ENCODE measurements at places on chromosomes 13 and 19.

- no peak for DNase-seq
Observed at GRCh38 chr19:40621966-40622772, 21.0 kb downstream of the LTBP4 start.

DNA sequence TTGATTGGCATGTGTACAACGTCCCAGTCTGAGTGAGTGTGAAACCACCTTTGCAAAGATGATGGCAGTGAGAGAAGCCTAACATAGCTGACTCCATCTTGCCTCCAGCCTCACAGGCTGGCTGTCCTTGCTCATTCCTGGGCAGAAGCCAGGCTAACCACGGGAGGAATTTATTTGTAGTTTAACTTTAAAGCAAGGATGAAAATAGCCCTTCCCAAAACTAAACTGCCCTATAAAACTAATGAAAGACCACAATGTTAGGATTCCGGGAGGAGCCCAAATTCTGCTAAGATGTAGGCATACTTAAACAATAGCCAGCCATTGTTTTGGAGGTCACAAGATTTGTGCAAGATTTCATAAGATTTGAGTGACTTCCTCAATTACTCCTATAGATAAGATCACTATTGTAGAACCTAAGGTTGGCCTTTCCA is 96.6 kb upstream of the LSM14A start:
- DNase-seq: no peak

GRCh38 chr19:33558856-33559255 is 37.3 kb upstream of the PEPD start:
- DNase-seq: peak; percentile 63

DNA sequence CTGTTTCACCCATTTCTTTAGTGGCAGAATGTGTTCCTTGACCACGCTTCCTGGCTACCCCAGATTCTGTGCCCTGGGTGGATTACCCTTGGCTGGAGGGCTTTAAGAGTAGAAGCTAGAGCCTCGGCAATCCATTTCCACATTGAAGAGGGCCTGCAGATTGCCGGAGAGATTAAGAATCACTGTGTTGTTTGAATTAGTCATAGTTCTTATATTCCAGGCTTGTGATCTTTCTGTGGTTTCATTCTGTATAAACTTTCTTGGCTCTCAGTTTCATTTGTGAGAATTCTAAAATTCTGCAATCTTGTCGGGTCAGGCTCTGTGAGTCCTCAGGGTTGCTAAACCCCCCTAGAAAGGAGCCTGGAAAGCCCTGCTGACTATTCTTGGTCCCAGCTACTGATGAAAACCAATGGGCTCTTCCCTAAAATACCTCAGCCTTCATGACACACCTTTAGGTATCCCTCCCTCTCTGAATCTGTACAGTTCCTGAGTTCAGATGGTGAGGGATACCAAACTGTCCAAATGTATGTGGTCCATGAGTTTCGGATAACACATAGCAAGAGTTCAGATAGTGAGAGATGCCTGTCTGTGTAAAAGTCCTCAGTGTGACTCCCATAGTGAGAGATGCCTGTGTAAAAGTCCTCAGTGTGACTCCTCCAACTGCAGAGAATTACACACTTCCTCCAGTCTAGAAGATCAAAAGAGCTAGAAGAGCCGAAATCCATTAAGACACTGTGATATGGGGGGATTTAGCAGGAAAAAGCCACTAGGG is 4.3 kb downstream of the PHF11 start:
- DNase-seq: no peak

GRCh38 chr13:100824366-100824765 is 149.8 kb upstream of the TMTC4 start:
- DNase-seq: no peak

- DNase-seq: no peak
Observed at GRCh38 chr13:42393573-42394360, 121.8 kb downstream of the AKAP11 start.

- DNase-seq: peak; percentile 100
Observed at GRCh38 chr19:44891016-44891882, at the start of gene TOMM40. Gene TOMM40, plus strand, starts transcription at chr19:44891254. Its CDS starts 162 bp downstream, at chr19:44891416.

DNA sequence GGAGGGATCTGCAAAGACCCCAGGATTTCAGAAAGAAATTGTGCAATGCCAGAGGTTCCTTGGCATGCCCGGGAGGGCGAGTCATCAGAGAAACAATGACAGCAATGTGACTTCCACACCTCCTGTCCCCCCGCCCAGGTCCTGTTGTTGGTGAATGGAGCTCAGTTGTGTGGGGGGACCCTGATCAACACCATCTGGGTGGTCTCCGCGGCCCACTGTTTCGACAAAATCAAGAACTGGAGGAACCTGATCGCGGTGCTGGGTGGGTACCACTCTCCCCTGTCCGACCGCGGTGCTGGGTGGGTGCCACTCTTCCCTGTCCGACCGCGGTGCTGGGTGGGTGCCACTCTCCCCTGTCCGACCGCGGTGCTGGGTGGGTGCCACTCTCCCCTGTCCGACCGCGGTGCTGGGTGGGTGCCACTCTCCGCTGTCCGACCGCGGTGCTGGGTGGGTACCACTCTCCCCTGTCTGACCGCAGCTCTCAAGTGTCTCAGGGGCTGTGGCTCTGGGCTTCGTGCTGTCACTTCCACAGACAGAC is 5.2 kb upstream of the F10 start:
- no peak for DNase-seq

GRCh38 chr19:42134535-42135070 is 2.4 kb upstream of the POU2F2 start:
- no peak for DNase-seq

DNA sequence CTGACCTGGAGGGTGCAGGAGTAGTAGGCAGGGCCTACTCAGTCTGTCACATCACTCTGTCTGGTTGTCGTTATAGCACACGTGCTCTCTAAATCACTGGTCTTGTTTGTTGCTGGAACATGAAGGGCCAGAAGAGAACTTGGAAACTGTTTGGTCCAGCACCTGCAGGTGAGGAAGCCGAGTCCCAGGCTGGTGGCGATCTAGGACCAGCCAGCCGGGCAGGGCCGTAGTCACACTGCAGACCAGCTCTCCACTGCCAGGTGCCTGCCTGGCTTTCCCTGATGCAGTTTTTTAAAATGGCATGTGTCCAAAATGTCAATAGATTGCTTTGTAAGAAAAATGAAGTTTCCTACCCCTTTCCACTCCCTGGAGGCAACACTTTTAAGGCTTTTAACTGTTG is 53.7 kb downstream of the GGACT start:
- no peak for DNase-seq

DNA sequence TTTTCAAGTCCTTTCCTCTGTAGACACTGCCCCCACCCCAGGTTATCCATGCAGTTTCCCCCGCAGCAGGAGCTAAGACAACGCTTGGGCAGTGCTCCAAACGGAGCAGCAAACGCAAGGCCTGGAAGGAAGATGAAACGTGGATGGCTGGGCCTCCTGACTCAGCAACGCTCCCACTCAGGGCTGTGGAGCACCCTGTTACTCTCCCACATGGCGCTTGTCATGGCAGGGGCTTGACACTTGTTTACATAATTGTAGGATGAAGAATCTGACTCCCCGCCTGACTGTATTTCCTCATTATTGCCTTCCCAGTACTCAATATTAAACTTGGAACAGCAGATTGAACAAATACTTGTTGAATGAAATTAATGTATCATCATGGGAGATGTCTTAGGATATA is 799 bp upstream of the C1QTNF9B start:
- DNase-seq: no peak

DNA sequence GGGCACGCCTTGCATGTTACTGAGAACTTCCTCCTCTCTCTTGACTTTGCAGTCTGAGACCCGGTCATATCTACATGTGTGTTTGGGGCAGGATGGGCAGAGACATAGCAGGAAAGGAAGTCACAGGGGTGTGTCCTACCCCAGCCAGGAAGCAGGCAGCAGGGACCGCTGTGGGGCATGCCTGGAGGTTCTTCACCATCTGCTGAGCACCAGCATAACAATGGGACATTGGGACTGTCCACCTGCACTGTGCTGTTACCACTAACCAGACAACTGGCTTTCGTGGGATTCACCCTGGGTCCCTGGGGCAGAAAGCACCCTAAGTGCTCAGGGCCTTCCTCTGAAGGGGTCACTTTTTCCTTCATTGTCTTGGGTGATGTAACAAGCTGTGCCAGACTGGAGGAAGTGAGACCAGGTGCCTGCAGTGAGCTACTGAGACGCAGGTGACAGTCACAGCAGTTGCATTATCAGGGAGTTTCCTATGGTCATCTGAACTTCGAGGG is 2.6 kb upstream of the HAUS5 start:
- DNase-seq: no peak

- DNase-seq: no peak
Observed at GRCh38 chr13:35961461-35962220, 169.5 kb downstream of the DCLK1 start.

GRCh38 chr19:1650650-1651567 is 1.5 kb downstream of the TCF3 start:
- DNase-seq: peak; percentile 72

DNA sequence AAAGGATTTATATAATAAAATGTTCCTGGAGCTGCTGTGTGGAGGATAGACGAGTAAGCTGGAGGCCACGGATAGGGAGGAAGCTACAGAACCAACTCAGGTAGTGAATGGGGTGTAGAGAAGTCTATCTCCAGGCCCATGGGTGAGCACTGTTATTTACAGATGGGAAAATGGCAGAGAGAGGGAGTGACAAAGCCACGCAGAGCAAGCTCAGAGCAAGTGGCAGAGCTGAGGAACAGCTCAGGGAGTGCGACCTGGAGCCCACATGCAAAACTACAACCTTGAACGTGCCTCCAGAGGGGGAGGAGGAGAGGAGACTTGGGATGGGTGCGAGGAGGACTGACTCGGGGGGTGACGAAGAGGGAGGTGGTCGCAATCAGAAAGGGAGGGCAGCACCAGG is 13.4 kb upstream of the RSPH6A start:
- no peak for DNase-seq

DNA sequence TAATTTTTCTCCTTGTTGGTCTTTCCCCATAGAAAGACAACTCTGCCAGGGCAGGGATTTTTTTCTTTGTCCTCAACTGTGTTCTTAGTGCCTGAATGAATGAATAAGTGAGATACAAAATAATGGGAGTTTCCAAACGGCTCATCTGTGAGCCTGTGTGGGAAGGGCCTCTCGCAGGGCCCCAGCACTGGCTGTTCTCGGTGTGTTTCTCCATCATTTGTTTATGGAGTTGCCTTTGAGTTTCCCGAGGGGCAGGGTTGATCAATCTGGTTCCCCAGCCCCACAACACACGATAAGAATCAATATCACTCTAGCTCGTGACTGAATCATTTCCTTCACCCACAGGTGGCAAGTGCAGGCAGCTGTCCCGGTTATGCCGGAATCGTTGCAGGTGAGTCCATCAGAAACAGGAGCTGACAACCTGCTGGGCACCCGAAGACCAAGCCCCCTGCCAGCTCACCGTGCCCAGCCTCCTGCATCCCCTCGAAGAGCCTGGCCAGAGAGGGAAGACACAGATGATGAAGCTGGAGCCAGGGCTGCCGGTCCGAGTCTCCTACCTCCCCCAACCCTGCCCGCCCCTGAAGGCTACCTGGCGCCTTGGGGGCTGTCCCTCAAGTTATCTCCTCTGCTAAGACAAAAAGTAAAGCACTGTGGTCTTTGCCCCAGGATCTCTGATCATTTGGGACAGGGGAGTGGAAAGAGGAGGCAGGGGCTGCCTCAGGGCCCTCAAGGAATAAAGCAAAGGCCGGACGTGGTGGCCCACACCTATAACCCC is 14.9 kb downstream of the FXYD5 start:
- no peak for DNase-seq

DNA sequence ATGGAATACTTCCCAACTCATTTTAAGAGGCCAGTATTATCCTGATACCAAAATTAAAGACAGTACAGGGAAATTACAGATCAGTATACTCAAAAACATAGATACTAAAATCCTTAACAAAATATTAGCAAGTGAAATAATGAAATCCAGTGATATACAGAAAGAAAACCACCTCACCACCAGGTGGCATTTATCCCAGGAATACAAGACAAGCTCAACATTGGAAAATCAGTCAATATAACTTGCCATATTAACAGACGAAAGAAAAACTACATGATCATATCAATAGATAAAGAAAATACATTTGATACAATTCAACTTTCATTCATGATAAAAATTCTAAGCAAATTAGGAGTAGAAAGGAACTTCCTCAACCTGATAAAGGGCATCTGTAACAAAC is 6.7 kb upstream of the GNA15 start:
- no peak for DNase-seq

DNA sequence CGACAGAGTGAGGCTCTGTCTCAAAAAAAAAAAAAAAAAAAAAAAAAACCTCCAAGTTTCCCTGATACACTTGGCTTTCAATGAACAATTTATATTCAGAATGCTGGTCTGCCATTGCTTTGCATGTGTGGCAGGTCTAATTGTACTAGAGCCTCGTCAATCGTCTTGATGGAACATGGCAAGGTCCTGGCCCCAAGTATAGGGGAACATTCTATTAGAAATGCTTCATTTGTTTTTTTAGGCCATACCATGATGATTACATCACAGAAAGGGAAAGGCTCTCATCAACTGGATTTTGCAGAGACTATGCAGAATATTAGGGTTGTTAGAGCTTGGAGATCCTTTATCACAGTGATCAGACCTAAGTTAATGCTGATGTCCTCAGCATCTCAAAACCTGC is 28.0 kb downstream of the SPRY2 start:
- no peak for DNase-seq

GRCh38 chr19:5222821-5223321 is 117.7 kb downstream of the PTPRS start:
- DNase-seq: no peak

DNA sequence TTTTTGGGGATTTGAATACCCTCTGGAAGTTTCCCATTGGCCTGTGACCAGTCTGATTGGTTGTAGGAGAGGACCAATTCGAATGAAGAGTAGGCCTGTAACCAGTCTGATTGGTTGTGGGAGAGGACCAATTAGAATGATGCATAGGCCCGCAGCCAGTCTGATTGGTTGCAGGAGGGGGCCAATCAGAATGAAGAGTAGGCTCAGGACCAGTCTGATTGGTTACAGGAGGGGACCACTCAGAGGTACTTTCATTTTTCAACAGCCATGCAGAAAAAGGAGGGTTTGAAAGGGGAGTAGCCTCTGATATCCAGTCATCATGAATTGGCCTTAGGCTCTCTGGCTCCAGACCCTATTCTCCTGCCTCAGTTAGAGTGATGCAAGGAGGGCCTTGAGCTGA is 30.4 kb upstream of the SLC1A5 start:
- no peak for DNase-seq

DNA sequence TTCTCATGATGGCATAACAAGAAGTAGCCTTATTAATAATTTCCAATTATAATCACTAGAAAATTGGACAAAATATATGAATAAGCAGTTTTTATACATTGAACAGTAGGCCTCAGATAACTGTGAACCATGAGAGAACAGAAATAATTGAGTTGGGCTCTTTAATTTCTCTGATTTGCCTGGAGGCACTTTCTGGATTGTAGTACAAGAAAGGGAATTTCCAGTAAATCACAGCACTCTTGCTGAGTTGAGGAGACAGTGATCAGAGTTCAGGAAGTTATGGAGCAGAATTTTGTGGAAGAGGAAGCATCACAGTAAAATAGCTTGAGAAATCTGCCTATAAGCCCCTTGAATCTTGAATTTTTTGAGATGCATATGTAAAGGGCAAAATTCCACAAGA is 216.2 kb downstream of the MAB21L1 start:
- DNase-seq: no peak

- DNase-seq: no peak
Observed at GRCh38 chr13:41182231-41182630, 12.1 kb downstream of the KBTBD7 start.

GRCh38 chr13:52738719-52739467 is 727 bp downstream of the CNMD start:
- DNase-seq: peak; percentile 53

Data from left hindlimb (tissue), 1 donor.